Hematopoietic multipotent progenitor cell (in vitro differentiated cells): ENCODE measurements at places on chromosomes 11 and 22. TPM values are rescaled to one million over a fixed set of nuclear protein-coding genes. Genes with fewer than 3 reads are reported as not detected.

SMIM35 gene
- under 0.01 TPM for total RNA-seq

B3GAT1 gene
- under 0.01 TPM for total RNA-seq

CARNS1 gene
- 3.0 TPM for total RNA-seq

OR1S1 gene
- not detected for total RNA-seq
